ENCODE measurements at places on chromosomes 2 and 18.

GRCh38 chr2:64787019-64787365 lies 133.3 kb upstream of the SERTAD2 start:
- DNase-seq: no peak

GRCh38 chr2:128362889-128363228 lies 44.2 kb upstream of the HS6ST1 start:
- DNase-seq: no peak

DNA sequence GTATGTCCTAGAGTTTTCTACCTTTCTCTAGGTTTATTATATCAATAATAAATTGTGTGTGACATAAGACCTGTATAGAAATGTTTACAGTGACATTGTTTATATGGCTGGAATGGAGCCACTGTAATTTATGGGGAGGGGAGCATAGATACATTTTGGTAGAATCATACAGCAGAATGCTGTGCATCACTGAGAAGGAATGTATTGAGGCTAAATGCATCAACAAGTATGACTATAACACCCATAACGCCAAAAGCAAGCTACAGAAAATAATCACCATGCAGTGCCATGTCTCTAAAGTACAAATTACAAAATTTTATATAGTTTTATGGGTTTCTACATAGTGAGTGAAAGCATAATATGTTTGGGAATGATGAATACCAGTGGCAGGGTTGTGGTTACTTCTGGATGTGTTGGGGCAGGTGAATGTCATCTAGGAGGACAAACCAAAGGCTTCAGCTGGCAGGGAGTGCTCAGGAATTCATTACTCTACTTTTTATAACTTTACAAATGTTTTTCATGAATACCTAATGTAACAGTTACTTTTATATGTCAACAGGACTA lies 226.0 kb upstream of the NETO1 start:
- DNase-seq: no peak

- no peak for DNase-seq
Observed at GRCh38 chr2:11404376-11405073, 60.1 kb upstream of the ROCK2 start.

DNA sequence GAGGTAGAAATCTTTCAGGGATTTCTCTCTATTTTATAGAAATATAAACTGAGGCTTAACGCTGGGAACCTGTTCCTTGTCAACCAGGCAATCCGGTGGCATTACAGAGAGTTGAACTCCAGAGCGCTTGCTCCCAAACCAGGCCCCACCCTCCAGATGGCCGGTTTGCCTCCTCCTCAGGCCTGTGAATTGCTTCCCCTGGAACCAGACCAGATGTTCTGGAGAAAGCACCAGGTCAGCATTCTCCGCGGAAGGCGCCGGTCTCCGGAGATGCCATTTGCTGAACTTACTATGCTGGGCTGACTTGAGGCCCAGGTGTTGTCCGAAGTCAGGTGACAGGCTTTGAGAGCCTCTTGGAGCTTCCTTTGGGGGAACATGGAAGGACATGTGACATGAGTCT lies 17.2 kb downstream of the TNP1 start:
- DNase-seq: no peak

Data from hematopoietic multipotent progenitor cell treated with erythropoietin and hydrocortisone succinate and interleukin-3 and kit ligand, for 17 days (in vitro differentiated cells).